NCI-H524 treated with DMSO at 0.1 percent for 48 hours (cell line): ENCODE measurements at places on chromosomes 1 and 21.
A peak's percentile ranks its signal among the peaks of the same experiment; 100 is the strongest.

DNA sequence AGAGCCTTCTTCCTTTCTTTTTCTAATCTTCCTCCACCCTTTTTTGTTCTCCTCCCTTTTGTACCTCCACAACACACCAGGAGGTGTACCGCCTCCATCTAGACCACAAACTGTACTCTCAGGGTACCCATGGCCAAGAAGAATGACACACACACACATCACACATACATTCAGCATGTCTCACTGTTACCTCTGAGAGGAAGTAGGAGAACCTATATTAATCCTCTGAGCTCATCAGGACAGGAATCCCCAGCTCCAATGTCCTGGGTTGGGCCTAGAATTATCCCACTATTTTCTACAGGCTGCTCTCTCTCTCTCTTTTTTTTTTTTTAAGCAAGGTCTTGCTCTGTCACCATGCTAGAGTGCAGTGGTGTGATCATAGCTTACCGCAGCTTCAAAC is 36.7 kb downstream of the ATP2B4 start:
- no peak for DNase-seq

DNA sequence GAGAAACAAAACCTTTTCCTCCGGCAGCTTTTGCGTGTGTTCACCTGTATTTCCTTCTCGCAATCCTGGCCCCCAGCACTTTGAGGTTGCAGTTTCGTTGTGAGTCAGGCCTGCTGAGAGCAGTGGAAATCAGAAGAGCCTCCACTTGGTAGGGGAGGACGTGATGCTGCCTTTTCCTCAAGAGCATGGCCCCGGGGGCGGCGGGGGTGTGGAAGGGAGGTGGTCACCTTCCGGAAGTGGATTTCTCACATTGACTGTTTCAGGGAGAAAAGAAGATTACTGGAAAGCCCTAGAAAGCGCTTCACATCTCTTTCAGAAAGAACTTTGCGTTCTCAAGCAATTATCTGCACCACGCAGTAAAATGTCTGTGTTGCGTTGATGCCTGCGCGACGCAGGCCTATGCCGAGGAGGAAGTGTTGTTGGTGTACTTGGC is 12.2 kb upstream of the IL10 start:
- no peak for DNase-seq

DNA sequence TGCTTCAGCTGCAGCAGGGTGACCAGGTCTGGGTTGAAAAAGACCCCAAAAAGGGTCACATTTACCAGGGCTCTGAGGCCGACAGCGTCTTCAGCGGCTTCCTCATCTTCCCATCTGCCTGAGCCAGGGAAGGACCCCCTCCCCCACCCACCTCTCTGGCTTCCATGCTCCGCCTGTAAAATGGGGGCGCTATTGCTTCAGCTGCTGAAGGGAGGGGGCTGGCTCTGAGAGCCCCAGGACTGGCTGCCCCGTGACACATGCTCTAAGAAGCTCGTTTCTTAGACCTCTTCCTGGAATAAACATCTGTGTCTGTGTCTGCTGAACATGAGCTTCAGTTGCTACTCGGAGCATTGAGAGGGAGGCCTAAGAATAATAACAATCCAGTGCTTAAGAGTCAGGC is 2.9 kb downstream of the C1QA start:
- DNase-seq: no peak

DNA sequence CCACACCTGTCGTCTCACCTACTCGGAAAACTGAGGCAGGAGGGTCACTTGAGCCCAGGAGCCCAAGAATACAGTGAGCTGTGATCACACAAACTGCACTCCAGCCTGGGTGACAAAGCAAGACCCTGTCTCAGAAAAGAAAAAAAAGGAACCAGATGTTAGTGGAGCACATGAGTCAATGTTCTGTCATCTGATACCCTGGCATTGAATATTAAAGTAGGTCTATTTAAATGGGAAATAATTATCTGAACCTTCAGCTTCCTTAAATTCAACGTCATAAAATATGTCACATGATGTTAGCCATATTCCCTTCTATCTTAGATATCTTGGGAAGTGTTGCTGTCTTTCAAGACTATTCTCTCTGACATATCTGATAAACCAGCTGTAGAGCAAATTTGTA is 47.3 kb downstream of the NCAM2 start:
- DNase-seq: peak; percentile 64

GRCh38 chr21:42401154-42401553 is 2.5 kb upstream of the UBASH3A start:
- no peak for DNase-seq

GRCh38 chr1:3683992-3684391 is 31.7 kb downstream of the TP73 start:
- DNase-seq: no peak

DNA sequence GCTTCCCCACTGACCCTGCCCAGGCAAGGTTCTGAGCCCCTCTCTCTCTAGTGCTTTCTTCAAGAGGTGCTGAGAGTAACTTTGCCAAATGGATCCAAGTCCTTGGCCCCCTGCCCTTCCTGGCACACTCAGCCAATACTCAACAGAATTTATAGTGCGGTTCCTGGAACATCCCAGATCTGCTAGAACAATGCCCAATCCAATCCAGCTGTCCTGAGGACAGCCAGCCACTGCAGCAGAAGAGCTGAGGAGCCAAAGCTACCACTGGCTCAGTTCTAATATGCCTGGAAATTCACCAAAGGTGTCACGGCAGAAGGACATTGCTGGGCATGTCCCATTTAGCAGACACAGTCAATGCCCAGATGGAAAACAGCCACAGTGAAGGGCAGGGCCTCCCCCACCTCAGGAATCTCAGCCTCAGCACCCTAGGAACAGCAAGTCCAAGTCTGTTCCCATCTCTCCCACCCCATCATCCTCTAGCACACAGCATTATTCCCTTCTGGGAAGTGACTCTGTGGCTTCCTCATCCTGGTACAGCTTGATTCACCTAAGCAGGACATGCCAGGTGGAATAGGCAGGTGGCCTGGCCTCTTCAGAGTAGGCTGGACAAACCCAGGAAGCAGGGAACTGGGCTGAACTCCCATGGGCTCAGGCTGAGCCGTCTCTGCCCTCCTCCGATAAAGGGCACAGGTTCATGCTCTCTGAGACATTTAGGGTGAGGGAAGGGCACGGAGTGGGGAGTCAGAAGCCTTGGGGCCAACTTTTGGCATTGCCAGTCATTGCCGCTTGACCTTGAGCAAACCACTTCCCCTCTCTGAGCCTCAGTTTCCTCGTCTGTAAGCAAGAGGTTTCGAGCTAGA is 24.6 kb downstream of the PMVK start:
- no peak for DNase-seq

- no peak for DNase-seq
Observed at GRCh38 chr1:108845446-108845845, 11.4 kb downstream of the AKNAD1 start.

DNA sequence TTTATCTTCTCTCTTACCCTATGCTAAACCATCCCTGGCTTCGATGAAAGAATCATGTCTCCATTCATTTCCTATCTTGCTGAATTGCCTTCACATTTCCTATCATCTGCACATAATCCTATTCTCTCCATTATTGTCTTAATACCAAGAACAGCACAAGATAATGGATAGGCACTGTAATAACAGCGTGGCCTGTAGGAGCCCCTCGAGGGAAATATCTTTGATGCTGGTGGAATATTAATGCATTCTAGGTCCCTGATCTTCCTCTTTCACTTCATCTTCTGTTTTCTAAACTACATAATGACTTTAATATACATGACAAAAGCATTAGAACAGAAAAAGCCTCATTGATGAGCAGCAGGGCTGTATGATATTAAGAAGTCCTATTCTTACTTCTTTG is 720.6 kb downstream of the RWDD3 start:
- DNase-seq: no peak

DNA sequence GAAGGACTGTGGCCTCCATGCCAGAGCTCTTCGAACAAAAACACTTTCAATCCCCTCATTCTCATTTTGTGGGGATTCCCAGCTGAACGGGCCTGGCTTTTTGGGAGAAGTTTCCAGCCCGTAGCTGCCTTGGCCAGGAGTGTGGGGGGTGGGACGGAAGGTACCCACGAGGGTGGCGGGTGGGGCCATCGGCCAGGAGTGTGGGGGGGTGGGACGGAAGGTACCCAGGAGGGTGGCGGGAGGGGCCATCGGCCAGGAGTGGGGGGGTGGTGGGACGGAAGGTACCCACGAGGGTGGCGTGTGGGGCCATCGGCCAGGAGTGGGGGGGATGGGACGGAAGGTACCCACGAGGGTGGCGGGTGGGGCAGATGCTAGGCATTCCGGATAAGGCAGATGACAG is 71.7 kb upstream of the ZBTB18 start:
- no peak for DNase-seq

DNA sequence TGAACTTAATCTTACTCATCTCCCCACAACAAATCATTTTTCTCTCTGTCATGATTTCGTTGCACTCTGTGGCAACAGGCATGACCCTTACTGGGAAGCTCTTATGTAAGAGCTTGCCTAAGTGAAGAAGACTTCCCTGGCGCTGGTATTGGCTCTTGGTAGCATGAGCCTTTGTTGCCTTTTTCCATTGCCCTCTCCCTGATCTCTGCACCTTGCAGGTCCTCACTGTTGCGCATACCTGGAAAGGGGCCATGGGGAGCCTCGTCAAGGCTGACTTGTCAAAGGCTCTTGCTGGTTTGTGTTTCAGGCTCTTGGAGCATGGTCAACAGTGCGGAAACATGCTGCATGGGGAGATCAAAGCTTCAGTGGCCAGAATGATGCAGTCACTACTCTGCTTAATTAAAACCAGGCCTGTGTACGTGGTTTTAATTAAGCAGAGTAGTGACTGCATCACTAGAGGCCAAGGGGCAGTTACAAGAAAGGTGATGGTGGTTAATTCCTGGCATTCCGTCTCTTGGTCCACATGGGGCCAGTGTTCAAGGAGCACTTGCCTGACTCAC is 141.3 kb downstream of the SPATA46 start:
- no peak for DNase-seq

DNA sequence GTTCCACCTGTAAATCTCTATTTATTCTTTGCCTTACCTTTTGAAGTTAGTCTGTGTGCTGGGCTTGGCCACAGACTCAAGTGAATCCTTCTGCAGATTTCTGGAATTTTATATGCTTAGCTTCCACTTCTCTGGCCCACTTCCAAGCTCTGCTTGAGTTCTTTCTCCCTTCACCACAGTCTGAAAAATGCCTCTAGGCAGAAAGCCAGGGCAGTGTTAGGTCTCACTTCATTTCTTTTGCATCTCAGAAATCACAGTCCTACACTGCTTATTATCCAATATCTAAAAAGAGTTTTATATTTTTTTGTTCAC is 48.9 kb downstream of the INKA2 start:
- no peak for DNase-seq

- DNase-seq: no peak
Observed at GRCh38 chr1:208665936-208666335, 421.8 kb upstream of the PLXNA2 start.

- no peak for DNase-seq
Observed at GRCh38 chr1:119736649-119737039, 24.9 kb downstream of the PHGDH start.

GRCh38 chr1:28170001-28170596 is 6.4 kb downstream of the PTAFR start:
- DNase-seq: no peak

GRCh38 chr1:218717575-218717974 is 372.4 kb downstream of the TGFB2 start:
- no peak for DNase-seq

DNA sequence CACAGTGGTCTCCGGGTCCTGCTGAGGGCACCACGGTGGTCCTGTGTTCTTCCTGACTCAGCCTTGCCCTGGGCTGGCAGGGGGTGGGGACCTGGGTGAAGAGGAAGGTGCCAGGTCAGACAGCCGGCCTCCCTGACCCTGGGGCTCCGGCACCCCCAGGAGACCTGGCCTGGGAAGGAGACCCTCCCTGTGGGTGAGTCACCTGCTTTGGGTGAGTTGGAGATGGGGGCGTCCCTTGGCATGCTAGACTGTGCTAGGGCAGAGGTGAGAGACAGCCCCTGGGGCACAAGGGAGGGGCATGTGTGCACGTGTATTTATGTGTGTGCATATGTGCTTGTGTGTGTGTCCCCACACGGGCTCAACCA is 23.4 kb downstream of the SPSB1 start:
- DNase-seq: no peak

GRCh38 chr1:230713915-230714764 is at the start of gene AGT:
AGT (minus strand) TSS chr1:230714122; CDS start chr1:230710823, 3,299 bp downstream.
- DNase-seq: no peak

DNA sequence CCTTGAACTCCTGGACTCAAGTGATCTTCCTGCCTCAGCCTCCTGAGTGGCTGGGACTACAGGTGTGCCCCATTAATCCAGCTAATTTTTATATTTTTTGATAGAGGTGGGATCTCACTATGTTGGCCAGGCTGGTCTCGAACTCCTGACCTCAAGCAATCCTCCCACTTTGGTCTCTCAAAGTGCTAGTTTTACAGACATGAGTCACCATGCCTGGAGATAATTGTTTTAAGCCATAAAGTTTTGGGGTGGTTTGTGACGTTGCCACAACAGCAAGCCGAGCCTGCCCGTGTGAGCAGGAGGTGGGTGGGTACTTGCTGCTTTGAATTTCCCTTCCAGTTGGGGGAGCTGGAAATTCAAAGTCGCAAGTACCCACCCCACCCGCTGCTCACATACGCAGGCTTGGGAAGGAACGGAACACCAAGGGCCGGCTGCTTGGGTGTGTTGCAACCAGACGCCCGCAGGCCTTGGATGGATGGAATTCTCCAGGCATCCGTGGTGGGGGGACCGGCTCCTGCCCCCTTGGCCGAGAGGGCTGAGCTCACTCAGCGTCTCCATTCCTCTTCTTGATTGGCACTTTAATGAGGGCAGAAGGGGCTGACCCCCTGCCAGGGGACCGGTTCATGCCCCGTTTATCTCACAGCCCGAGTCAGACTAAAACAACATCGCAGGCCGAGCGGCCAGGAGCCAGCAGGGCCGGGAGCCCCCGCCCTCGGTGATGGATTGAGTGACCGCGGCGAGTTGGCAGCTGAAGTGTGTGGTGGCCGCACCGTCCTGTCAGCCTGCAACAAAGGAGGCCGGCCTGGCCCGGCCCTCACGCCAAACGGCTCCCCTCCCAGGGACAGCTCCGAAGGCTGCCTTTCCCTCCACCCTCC is 78.1 kb downstream of the DHRS3 start:
- DNase-seq: no peak

DNA sequence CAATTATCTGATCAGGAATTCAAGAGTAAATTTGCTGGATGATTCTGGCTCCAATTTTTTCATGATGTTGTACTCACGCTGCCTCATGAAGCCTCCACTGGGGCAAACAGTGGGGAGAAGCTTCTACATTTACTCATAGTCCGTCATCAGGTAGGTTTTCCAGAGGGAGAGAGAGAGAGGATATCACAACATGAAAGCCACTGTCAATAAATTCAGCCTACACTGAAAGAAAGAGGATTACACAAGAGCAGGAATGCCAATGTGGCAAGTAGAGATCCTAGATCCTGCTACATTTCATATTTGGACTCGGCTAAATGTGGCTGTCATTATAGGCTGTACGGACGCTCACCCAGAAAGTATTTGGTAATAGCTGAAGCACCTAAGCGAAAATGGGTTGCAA is 819.9 kb downstream of the BRINP3 start:
- DNase-seq: no peak
